ENCODE measurements at places on chromosomes 12 and 14.

- DNase-seq = no peak
Observed at GRCh38 chr12:88693837-88694445, 113.7 kb upstream of the KITLG start.

GRCh38 chr12:46388427-46389021, 16.0 kb upstream of the SLC38A2 start:
- no peak for DNase-seq

DNA sequence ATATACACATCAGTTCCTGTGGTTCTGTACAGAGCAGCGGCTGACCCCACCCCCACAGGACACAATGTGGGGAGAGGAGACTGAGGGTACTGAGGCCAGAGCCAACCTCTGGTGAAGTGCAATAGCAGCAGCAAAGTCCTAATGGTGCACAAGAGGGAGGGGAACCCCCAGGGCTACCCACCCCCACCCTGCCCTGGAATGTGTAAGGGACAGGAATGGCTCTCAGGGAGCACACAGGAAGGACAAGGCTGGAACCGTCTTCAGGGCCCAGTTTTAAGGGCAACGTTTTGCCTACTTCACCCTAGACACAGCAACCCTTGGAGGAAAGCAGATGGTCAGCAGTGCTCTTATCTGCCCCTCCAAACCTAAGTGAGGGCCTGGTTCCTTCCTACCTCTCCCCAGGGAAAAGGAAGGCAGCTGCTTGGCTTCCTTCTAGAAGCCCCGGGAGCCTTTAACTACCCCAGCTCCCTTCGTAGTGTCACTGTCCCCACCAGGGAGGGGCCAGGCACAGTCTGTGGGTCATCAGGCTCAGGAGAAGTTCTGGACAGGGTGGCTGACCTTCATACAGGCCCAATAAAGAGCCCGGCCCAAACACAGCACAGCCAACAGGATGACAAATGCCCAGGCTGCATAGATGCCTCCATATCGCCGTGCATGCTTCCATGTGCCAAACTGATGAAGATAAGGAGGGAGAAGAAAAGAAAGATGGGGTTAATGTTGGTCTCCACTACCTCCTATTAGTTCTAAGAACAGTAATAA, 3.0 kb downstream of the PIP4P1 start:
- no peak for DNase-seq

GRCh38 chr14:54344445-54344844, 52.4 kb upstream of the CDKN3 start:
- DNase-seq = no peak

GRCh38 chr14:65222440-65222858, 120.1 kb upstream of the MAX start:
- DNase-seq = no peak

- DNase-seq = no peak
Observed at GRCh38 chr12:576615-577110, 86.6 kb downstream of the NINJ2 start.

DNA sequence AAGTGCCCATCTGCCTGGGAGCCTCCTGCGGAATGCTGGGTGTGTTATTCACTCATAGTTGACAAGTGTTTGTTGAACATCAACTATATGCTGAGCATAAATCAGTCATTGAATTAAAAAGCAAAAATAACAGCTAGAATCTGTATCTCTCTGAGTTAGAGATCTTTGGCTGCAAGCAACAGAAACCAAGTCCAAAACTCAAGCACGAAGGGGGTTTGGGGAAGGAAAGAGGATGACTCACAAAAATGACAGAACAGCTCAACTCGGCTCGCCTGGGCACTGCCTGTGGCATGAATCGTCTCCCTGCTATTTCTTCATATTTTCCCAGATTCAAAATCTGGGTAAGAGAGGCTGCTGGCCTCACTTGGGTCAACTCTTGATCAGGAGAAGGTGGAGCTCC, 72.6 kb upstream of the NCOR2 start:
- DNase-seq = no peak

- no peak for DNase-seq
Observed at GRCh38 chr12:128418944-128419343, 152.0 kb downstream of the TMEM132C start.

DNA sequence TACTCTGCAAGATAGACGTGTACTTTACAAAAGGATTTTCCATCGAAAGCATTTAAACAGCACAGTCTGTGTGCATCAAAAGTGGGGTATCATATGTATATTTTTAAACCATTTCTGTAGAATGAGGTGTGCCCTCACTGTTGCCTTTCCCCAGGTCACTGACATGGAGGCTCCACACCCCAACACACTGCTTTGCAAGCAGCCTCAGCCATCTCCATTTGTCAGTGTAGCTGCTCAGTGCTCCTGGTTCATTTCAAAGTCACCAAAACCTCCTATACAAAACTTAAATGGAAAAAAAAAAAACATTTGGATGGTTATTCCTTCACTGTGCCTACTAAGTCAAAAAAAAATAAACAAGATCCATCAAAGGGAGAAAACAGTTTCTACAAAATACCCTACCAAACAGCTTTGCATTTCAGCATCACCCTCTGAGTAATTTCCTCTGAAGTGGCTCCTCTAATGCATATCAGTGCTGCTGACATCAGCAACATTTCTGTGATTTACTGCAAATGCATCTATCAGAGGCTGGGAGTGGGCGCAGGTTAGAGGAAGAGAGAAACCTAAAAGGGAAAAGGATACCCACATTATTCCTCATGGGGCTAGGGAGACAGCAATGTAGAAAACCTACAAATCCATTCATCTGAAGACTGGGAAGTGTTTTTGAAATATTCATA, 46.0 kb downstream of the KCNK10 start:
- DNase-seq = no peak

DNA sequence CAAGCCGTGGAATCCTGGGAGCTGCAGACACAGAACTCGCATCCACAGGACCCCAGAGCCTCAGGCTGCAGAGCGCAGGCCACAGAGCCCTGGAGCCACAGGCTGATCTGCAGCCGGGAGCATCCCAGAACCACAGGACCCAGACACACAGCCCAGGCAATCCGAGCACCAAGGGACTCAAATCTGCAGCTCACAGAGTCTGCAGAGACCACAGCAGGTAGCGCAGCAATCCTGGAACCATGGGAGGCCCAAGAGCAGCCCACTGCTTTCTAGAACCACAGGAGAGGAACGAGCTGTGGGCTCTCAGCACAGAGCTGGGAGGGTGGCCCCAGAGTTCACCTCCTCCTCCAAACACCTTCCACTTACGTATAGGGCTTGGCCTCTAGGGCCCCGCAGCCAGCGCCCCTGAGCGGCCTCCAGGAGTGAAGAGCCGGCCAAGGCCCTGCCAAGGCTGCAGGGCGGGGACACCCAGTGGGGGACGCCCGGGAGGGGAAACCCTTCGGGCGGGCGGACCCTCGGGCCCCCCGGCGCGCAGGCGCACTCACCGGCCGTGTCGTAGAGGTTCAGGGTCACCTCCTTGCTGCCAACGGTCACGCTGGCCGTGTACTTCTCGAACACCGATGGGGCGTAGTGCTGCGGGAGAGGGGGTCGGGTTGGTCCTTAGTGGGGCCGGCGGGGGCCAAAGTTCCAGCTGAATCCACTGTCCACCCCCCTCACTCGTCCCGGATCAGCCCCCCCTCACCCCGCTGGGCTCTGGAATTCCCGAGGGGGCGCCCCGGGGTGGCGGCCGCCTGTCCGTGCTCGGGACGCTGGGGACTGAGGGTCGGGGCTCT, 665 bp downstream of the RHOF start:
- no peak for DNase-seq

DNA sequence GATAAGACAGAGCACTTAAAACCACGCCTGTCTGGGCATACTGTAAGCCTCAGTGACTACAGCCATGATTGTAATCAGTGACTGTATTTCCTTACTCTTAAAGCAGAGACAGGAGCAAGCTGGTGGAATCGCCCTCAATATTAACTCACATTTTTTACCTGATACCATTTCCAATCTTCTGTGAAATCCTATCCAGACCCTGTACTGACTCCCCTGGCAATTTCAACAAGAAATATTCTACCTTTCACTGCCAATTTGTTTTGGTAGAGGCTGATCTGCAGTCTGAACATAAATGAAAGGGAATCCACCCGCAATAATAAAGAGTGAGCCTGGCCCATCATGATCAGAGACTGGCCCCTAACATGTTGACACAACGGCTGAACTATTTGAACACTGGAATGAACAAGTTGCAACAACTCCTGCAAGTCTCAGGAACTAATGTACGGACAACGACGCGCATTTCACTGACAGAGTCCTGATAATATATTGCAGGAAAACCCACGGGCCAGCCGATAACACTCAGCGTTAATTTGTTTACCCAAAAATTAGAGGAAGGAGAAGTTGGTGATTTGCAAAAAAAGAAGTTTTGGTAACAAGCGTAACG, 195.5 kb upstream of the BTG1 start:
- no peak for DNase-seq

GRCh38 chr12:5248230-5248629, 183.7 kb upstream of the NTF3 start:
- DNase-seq = no peak

- DNase-seq = no peak
Observed at GRCh38 chr14:95300002-95300696, 19.6 kb downstream of the CLMN start.
